Skeletal muscle cell (primary cell): ENCODE measurements at places on chromosomes 4 and X.
A peak's percentile ranks its signal among the peaks of the same experiment; 100 is the strongest.

GRCh38 chr4:29131304-29131703, 1588.9 kb upstream of the PCDH7 start:
- no peak for DNase-seq

DNA sequence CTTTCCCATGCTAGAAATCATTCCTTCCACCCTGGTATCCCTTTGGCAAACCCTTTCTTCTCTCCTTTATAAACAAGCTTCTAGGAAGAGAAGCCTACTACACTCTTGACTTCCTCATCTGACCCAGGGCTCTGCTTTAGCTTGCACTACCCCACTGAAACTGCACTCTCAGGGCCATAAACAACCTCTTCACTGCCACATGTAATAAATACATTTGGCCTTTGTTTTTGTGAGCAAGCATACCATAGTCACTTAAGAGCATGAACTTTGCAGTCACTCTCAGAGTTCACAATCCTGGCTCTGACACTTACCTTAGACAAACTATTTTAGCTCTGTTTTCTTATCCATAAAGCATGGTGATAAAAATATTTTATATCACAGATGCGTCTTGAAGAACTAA, 50.7 kb upstream of the USP38 start:
- no peak for DNase-seq

DNA sequence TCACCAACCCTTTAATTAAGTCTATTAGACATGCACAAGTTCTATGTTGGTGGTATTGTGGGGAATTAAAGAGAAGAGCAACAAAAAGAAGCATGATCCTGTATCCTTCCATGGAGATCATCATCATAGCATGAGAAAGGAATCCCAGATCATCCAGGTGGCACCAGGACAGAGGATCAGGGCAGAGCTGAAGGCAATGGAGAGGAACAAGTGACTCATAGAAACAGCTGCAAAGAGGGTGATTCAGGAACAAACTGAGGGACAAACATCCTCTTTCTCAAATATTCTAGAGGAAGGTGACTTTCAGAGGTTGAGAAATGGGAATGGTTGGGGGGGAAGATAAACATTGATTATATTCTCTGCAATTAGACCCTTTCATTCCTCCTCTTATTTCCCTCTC, 105.5 kb upstream of the OTUD4 start:
- no peak for DNase-seq

DNA sequence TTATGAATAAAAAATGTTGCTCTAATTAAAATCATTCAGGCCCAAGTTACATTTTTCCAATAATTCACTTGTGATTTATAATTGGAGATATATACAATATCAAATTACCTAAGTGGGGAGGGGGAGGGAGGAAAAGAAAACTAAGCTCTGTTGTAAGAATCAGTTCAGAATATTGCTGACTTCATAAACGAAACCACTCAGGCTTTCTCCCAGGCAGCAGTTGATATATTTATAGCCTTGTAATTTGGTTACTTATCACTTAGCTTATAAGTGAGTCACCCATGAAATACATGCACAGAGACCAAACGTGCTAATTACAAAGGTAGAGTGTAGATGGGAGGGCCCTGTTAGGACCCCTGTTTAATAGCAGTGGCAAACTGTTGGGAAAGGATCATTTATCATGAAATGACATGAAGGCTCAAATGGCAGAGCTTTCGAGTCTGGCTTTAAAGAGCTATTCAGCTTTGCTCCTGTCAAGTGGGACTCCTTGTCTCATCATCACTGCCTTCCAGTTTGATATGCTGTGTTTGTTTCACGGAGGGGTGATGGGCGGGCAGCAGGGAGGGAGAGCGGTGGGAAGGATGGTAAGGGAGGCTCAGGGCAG, 105.6 kb upstream of the PGRMC2 start:
- no peak for DNase-seq

GRCh38 chrX:10990976-10991375, 120.2 kb upstream of the HCCS start:
- DNase-seq: no peak

DNA sequence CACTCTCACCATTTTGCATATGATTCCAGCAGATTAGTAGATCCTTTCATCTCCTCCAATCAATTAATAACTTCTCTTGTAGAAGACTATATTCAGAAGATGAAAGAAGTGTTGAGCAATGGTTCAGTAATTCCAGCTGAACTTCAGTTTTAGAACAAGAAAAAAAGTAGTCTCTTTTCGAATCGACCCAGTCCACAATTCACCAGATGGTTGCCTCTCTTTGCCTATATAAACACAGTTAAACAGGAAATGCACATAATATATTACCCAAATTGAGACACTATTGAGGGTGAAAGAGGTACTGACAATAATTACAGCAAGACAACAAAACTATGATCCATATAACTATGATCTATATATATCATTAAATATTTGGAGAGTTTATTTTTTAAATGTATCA, 16.8 kb upstream of the FAM241A start:
- DNase-seq: no peak

DNA sequence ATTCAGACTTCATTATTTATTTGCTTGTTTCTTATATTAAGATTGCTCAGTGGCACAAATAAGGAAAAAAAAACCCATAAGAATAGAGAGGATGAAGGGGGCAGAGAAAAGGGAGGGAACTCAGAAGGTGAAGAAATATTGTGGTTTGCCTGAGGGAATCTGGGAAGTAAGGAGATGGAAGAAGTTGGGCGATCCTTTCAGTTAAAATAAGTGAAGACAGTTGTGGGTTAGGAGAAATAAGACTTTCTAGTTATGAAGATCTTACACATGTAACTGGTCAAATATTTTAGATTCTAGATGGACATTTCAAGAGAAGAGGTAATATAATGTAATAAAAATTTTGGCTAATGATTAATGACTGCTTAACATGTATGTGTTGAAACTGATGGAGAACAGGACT, 138.7 kb upstream of the LIMCH1 start:
- DNase-seq: no peak

- no peak for DNase-seq
These were observed 128.6 kb downstream of the SLC39A8 start for GRCh38 chr4:102216666-102217065.

- peak; percentile 6 for DNase-seq
These were observed 8.3 kb upstream of the CD40LG start for GRCh38 chrX:136639506-136640176.

GRCh38 chr4:174089711-174090110, 193.8 kb downstream of the FBXO8 start:
- no peak for DNase-seq

- DNase-seq: no peak
These were observed 186.5 kb downstream of the RAP1GDS1 start for GRCh38 chr4:98447648-98448047.

DNA sequence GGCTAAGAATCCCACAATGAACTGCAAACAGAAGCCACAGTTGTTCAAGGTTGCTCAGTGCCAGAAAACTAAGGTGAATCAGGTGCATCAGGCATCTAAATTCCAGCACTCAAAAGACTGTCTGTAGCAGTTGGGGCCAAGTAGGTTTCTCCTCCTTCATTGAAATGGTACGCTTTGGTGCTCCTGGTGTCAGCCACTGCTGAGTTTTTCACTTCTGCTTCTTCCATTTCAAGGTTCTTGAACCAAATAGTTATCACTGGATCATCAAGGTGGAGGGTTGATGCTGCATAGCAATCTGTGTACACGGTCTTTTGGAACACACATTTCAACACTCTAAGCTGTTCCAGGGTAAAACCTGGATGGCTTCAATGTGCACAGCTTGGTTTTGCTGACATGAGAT, 74.4 kb downstream of the TMA16 start:
- no peak for DNase-seq

DNA sequence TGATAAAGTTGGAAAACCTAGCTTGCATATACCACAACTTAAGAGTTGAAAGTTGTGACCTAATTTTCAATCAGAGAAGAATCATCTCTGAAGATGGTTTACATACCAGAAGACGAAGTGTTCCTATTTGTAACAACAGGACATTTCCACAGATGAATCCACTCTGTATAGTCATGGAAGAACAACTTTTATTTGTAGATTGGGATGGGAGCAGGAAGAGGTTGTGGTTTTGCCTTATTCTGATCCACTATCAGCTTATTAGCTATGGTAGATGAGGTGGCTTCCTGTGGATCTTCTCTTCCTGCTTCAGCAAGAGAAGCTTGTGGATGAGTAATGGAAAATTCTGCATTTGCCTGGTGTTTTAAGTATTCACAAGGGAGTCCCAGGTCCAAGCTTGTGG, 18.6 kb upstream of the SUPT20HL1 start:
- DNase-seq: peak; percentile 17

- no peak for DNase-seq
These were observed 31.1 kb upstream of the GTPBP6 start for GRCh38 chrX:349702-350101.

GRCh38 chrX:110082161-110082560, 79.2 kb downstream of the TMEM164 start:
- peak; percentile 87 for DNase-seq

DNA sequence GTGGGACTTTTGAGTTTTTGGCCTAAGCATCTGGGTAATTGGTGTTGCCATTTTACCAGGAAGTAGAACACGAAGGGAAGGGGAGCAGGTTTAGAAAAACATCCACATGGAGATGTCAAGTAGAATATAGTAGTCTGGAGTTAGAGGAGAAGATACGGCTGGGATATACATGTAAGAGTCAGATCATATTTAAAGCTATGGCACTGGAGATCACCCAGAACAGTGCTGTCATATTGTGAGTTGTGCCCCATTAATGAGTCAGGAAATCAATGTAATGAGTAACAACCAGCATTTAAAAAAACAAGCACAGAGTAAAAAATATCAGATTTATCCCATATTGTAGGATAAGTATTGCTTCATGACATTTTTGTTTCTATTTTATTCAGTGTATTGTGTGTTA, 4.2 kb downstream of the GSTCD start:
- no peak for DNase-seq

- no peak for DNase-seq
These were observed 98.0 kb upstream of the SORBS2 start for GRCh38 chr4:185909972-185910371.

- no peak for DNase-seq
These were observed 14.7 kb downstream of the FGFRL1 start for GRCh38 chr4:1026115-1026514.

GRCh38 chrX:48083706-48084105, 12.3 kb upstream of the ZNF630 start:
- no peak for DNase-seq

DNA sequence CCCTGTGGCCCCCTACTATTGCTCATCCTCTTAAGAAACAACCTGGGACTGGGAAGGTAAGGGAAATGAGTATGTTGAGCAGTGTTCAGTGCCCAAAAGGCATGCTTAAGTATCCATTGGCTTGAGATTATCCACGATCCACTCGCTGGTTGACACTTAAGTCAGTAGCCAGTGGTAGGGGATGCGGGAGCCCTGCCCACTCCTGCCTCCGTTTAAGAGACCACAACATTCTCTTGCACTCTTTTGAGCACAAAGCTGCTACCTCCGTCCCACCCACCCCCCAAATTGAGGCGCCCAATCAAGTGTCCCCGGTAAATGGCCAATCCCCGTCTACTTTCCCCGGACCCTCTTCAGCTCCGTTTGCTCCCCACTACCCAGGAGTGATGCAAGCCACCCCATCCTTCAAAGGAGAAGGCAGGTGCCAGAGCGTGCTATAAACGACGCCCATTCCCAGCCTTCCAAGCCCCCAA, 25.0 kb downstream of the UTP14A start:
- no peak for DNase-seq

- no peak for DNase-seq
These were observed 92.9 kb downstream of the FNIP2 start for GRCh38 chr4:158861766-158862165.

- peak; percentile 51 for DNase-seq
These were observed 81.0 kb downstream of the SORBS2 start for GRCh38 chr4:185730849-185731608.

GRCh38 chr4:6562931-6563901, 11.8 kb upstream of the MAN2B2 start:
- no peak for DNase-seq

- no peak for DNase-seq
These were observed 26.7 kb downstream of the FAM156B start for GRCh38 chrX:52923781-52924241.

DNA sequence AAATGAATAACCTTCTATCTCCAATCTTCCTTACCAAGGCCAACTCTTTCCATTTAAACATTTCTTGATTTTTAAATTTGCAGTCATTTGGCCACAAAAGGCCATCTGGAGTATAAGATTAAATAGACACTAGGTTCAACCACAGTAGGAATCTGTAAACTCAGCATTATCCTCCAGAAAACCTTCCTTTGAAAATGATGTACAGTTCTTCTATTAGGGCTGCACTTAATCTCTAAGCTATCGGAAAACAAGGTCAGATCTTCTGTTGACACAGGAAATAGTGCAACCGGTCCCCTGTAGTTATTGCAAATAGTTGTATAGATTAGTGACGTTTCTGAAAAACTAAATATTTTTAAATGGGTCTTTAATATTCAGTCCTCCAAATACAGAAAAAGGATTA, 359.0 kb upstream of the ATOH1 start:
- DNase-seq: no peak

- DNase-seq: peak; percentile 38
These were observed 13.8 kb downstream of the RNF4 start for GRCh38 chr4:2482693-2483092.

GRCh38 chr4:38673130-38673978, 9.4 kb downstream of the KLF3 start:
- DNase-seq: no peak

DNA sequence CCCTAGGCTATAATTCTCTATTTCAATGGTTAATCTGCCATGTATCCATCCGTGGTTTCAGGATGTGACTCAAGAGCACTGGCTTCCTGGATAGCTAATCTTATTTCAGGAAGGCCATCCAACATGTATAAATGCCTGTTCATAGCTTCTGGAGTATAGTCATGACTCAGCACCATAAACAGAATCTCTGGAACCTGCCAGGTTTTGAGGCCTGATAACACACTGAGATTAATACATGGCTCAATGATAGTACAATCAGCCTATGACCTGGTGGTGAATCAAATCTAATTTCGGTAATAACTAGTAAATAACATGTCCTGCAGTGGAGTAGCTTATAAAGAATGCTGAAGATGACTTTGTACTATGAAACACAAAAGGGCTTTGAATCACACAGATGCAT, 5.7 kb upstream of the IL13RA2 start:
- DNase-seq: peak; percentile 52
